ELR (cell line): ENCODE measurements at places on chromosomes 6 and 20.

DNA sequence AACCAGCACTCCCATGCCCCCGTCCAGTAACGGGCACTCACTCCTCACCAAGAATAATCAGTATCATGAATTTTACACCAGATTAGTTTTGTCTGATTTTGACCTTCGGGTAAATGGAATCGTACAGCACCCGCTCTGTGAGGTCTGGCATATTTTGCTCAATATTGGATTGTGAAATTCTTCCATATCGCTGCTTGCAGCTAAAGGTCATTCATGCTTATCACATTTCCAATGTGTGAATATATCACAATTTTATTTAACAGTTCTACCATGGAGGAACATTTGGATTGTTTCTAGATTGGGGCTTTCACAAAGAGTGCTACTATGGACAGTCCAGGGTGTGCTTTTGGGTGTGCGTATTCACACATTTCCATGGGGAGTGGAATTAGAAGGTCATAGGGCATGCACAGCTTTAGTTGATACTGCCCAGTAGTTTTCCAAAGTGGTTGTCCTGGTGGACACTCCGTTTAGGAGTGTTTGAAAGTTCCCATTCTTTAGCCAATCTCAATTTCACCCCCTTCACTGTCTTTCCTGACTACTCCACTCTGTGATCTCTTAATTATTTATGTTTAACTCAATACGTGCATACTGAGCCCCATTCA is 86.6 kb downstream of the ISM1 start:
- no peak for DNase-seq

DNA sequence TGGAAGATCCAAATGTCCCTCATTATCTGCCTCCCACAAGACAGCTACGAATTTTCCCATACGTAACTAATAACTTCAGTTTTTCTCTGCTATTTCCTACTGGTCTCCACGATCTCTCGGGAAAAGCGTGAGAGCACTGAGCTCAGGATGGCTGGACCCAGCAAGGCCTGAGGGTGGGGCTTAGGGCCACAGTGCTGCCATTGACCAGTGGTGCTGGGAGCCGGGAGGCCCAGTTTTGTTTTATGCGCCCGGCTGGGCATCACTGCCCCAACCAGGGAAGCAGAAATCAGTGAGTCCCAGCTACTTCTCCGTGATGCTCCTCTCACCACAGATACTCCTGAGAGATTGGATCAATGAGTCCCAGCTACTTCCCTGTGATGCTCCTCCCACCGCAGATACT is 238.4 kb downstream of the LY86 start:
- DNase-seq = no peak

GRCh38 chr6:130381012-130381411 is 15.2 kb downstream of the TMEM200A start:
- DNase-seq = no peak

DNA sequence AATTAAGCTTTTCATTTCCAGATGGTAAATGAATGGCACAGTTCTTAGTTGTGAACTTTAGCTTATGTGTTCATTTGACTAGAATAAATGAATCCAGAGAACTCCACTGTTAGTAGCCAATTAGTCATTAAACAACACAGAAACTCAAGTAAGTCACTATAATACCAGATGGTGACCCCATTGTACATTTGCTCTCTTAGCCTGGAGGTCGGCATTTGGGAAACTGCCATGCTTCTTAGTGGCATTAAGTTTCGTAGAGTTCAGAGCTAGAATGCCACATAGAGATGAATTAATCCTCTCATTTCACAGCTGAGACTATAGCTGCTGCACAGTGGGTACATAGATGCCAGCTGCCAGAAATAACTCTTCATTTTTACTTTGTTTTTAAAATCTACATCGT is 10.8 kb upstream of the DTNBP1 start:
- DNase-seq = no peak

GRCh38 chr20:22575087-22575721 is 9.2 kb downstream of the FOXA2 start:
- DNase-seq = peak; percentile 1

DNA sequence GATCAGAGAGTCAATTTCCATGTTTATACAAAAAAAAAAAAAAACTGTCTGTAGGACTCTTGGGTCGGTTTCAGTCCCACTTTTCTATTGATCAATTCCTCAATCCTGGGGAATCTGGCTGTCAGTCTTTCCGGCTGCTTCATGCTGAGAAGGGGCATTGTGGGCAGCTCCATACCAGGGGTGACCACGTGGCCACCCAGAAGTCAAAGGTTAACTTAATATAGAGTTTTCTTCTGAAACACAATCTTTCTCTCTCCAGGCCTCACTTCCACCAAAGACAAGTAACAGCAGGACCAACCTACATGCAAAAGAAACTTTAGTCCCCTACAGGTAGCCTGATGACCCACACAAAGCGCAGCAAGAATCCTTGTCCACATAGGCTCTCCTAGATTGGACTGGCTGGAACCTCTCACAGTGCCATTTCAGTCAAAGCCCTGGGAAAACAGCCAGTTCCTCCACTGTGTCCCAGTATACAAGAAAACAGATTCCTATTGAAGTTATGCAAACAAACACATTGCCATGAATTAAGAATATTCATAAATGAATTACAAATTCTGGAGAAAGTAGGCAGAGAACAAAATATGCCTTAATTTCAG is 18.5 kb upstream of the SERPINB9 start:
- DNase-seq = no peak
